Stimulated activated effector memory CD8-positive, alpha-beta T cell treated with anti-CD3 and anti-CD28 coated beads, Interleukin-12 subunit alpha, Interleukin-12 subunit beta, amount 100 ng/mL, for 72 hours (primary cell): ENCODE measurements at places on chromosomes 12 and 14.

DNA sequence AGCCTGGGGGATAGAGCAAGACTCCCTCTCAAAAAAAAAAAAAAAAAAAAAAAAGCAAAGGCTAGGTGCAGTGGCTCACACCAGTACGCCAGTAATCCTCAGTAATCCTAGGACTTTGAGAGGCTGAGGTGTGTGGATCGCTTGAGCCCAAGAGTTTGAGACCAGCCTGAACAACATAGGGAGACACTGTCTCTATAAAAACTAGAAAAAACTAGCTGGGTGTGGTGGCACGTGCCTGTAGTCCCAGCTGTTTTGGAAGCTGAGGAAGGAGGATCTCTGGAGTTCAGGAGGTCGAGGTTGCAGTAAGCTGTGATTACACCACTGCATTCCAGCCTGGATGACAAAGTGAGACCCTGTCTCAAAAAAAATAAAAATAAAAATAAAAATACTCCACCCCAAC, 8.9 kb upstream of the RBM25 start:
- DNase-seq: no peak

DNA sequence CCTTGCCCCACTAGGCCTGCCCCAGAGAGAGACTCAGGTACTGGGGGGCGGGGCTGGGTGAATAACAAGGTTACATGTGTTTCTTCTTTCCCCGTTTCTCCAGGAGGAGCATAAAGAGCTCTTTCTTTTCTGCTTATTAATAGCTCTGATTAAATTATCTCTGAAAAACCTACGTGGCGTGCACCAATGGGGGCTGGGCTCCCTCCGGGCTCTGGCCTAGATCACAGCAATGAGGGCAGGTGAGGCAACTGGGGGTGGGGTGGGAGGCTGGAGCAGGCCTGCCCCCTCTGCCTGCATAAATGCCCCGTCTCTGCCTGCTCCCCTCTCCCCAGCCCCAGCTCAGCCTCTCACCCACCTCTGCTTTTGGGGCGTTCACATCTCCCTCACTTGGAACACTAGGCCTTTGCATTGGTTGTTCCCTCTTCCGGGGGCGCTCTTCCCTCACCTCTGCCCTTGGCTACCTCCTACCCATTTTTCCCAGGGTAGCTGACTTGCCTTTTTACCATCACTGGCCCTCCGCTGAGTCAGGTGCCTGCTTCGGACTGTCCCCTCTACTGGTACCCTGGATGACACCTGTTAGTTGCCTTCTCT, 4.1 kb upstream of the FAM222A start:
- DNase-seq: no peak

- no peak for DNase-seq
Observed at GRCh38 chr12:41100572-41100971, 87.5 kb upstream of the PDZRN4 start.

DNA sequence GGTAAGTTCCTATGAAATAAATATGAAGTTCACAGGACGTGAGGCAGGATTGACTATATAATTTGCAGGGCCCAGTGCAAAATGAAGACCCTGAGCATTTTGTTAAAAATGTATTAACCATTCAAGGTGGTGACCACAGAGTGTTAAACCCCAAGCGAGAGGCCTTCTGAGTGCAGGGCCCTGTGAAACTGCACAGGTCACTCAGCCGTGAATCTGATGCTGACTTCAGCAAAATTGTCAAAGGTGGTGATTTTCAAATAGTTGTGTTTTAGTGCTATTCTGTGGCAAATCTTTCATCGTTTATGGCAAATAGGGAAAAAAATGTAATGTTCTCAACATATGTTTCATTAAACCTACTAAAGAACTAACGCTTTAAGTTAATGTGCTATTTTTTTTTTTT, 334.0 kb upstream of the NAV3 start:
- DNase-seq: no peak

DNA sequence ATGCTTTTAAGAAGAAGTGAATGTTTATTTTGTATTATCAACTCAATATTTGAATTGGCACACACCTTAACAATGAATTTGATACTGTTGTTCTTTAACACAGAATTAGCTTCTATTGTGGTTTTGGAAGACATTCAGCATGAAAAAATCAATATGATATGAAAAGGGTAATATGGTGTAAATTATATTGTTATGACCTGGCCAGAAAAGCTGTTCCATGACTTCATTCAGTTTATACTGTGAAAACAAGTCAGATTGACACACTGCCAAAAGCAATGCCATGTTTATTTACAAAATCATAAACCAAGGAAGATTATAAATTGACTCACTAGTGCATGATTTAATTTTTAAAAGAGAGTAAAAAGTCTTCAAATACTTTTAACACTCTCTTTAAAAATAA, 851.4 kb upstream of the SEL1L start:
- no peak for DNase-seq

GRCh38 chr14:34423445-34423844, 38.6 kb downstream of the SPTSSA start:
- no peak for DNase-seq

- no peak for DNase-seq
Observed at GRCh38 chr14:94961386-94962165, 191.7 kb upstream of the GSC start.

- DNase-seq: no peak
Observed at GRCh38 chr12:68425998-68426397, 93.8 kb upstream of the MDM1 start.

GRCh38 chr14:99215277-99215676, 56.7 kb downstream of the BCL11B start:
- no peak for DNase-seq

- DNase-seq: no peak
Observed at GRCh38 chr14:65302571-65303189, 109.8 kb upstream of the FUT8 start.

- DNase-seq: no peak
Observed at GRCh38 chr12:123024819-123025391, 44.4 kb downstream of the ARL6IP4 start.

GRCh38 chr12:42957561-42958290, 368.2 kb upstream of the PRICKLE1 start:
- DNase-seq: no peak

DNA sequence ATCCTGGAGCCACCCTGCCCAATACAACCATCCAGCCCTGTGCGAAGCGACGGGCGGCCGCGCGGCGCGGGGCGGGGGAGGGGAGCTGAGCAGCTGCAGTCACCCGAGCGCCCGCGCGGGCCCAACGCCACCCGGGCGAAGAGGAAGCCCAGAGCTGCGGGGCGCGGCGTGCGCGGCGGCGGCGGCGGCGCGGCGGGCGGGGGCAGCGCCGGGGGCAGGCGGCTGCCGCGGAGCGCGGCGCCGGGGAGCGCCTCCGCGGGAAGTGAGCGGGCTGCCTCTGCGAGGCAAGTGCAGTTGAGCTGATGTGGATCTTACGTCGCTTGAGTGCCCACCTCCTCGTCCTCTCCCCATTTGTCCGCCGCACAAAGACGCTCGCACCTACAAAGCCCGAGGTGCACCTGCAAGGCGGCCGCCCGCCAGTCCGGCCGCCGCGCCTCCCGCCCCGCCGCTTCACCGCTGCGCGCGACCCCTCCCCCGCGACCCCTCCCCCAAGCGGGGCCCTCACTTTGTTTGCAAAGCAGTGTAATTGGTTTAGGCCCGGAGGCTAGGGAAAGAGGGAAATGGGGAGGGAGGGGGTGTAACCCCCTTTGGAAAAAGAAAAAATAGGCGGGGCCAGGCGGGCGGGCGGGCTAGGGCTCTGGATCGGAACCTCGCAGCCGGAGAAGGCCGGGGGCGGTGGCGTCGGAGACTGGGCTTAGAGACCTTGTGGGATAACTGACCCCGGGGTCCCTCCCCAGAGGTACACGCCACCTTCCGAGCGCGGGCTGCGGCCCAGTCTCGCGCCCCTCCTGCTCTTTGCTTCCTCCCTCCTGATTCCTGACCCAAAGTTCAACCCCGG, at the start of the genes FOXA1 and TTC6:
Gene FOXA1 (minus strand): TSS at position 279 of the 838 bp plus-strand sequence. CDS start 277 bp downstream, at position 2.
Gene TTC6 (plus strand): TSS at position 659 of the 838 bp plus-strand sequence. CDS start 26,436 bp downstream, outside the sequence.
- no peak for DNase-seq

GRCh38 chr12:152440-152839, 61.5 kb downstream of the SLC6A12 start:
- DNase-seq: no peak

GRCh38 chr14:37669242-37669641, 73.8 kb downstream of the TTC6 start:
- DNase-seq: no peak

DNA sequence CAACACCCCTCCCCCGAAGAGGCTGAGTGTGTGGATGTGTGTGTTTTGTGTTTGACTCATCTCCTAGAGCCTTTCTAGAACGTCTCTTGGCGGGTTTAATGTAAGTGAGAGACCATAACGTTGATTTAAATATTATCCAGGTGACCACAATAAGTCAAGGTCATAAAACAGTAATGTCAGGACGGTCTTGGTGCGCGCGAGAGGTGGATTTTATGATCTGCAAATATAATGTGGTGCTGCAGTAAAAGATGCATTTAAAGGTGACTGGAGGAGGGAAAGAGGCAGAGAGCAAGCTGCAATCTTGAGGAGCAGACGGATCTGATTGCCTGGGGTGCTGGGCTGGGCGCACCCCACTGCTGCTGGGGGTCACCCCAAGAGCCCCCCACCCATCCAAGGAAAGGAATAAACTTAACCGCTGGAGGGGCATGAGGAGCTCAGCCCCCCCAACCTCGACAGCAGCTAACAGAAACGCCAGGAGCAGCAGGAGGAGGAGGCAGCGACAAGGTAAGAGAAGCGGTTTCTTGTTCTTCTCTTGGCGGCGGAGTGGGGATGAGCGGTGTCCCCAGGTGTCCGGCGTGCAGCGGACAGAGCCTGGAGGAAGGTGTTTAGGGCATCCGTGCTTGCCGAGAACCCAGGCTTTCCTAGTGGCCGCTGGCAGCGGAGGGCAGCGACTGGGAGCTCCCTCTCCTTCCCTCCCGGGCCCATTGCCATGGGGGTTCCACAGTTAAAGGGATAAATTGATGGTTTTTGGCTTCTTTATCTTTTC, 5.5 kb downstream of the HOXC10 start:
- DNase-seq: no peak

DNA sequence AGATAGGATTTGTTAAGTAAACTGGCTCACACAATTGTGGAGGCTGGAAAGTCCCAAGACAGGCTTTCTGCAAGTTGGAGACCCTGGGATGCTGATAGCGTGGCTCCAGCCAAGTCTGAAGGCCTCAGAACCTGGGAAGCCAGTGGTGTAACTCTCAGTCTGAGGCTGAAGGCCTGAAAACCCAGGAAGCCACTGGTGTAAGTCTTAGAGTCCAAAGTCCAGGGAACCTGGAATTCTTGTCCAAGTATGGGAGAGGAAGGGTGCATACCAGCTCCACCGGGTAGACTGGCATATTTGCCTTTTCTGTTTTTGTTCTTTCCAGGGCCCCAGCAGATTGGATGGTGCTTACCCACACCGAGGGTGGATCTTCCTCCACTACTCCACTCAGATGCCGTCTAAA, 18.1 kb downstream of the GMFB start:
- DNase-seq: no peak
